ENCODE measurements at places on chromosomes 1 and 21. TPM values are rescaled to one million over a fixed set of nuclear protein-coding genes. Genes with fewer than 3 reads are reported as not detected.

The FASLG gene
- not detected for total RNA-seq

The FAM72C gene
- total RNA-seq: 20.7 TPM

The VHLL gene
- total RNA-seq: not detected

The MSH4 gene
- total RNA-seq: 0.16 TPM

The MPZL1 gene
- 79.5 TPM for total RNA-seq

The OR2T4 gene
- not detected for total RNA-seq

The AK5 gene
- not detected for total RNA-seq

The METTL18 gene
- total RNA-seq: 11.7 TPM

The PRKAA2 gene
- total RNA-seq: not detected

The TEDDM1 gene
- not detected for total RNA-seq

The PRDX1 gene
- total RNA-seq: 894 TPM

The LRRC3 gene
- 0.04 TPM for total RNA-seq

The TMPRSS15 gene
- not detected for total RNA-seq

The LAMC2 gene
- total RNA-seq: 0.02 TPM

The NPHS2 gene
- total RNA-seq: not detected

The IGSF5 gene
- not detected for total RNA-seq

The TTC3 gene
- total RNA-seq: 70.2 TPM

The B3GALT5 gene
- total RNA-seq: 0.09 TPM

The ATP1A2 gene
- 0.09 TPM for total RNA-seq

The CYP4A22 gene
- total RNA-seq: 0.07 TPM

The RCSD1 gene
- total RNA-seq: 41.5 TPM

The TEX38 gene
- not detected for total RNA-seq

The ZNF326 gene
- 17.6 TPM for total RNA-seq

The PLA2G4A gene
- 0.16 TPM for total RNA-seq

The PTPN7 gene
- total RNA-seq: 112 TPM

The NCF2 gene
- 0.38 TPM for total RNA-seq

The ITLN1 gene
- not detected for total RNA-seq

The PGLYRP4 gene
- total RNA-seq: 0.13 TPM

The DMRTA2 gene
- total RNA-seq: not detected

The LRRN2 gene
- total RNA-seq: not detected

The FAAP20 gene
- 142 TPM for total RNA-seq

The CCDC190 gene
- total RNA-seq: not detected

The LCE1F gene
- total RNA-seq: not detected

The SLFNL1 gene
- total RNA-seq: not detected

The CFHR2 gene
- total RNA-seq: not detected

The CNN3 gene
- total RNA-seq: 0.62 TPM

The ELF3 gene
- total RNA-seq: 0.63 TPM

The NKAIN1 gene
- not detected for total RNA-seq

The PEAR1 gene
- total RNA-seq: 5.2 TPM

The OPRD1 gene
- 0.02 TPM for total RNA-seq

The ERVH48-1 gene
- total RNA-seq: 0.09 TPM

The CD1B gene
- total RNA-seq: not detected

The NBPF4 gene
- 6.6 TPM for total RNA-seq

The AZIN2 gene
- total RNA-seq: 0.36 TPM

Measured in K562 (cell line).